ENCODE measurements at places on chromosomes 5 and 9.

- DNase-seq: no peak
These were observed 89.4 kb downstream of the SH3TC2 start for GRCh38 chr5:148973455-148973854.

DNA sequence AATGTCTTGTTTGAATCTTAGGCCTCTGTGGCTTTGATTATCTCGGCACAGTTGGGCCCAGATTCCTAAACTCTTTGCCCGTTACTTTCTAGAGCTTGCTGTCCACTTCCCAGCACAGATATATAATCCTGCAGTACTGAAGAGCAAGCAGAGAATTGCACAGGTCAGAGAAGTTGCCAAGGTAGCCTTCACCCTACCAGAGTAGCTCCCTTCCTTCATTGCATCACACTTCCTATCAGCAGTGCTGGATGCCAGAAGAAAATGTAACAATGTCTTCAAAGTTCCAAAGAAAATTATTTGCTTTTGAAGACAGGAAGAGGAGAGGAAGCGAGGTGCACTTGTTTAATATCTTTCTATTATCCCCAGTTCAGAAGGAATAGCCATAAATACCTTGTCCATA lies 38.1 kb upstream of the SPATA31D4 start:
- no peak for DNase-seq

DNA sequence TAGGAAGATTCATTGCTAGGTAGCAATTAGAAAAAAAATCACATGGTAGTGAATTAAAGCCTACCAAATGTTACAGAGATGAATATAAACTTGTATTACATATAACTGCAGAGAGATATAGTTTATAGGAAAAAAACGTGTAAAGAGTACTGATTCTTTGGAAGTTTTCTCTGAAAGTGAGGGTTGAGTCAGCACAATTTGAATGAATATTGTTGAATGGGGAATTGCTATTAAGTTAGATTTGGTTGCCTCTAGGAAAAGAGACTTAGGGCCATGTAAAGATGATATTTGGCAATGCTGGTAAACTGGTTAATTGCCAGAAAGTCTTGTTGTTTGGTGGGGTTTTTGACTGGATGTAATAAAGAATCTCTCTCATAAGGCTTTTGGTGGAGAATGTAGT lies 37.2 kb upstream of the TAL2 start:
- DNase-seq: no peak

DNA sequence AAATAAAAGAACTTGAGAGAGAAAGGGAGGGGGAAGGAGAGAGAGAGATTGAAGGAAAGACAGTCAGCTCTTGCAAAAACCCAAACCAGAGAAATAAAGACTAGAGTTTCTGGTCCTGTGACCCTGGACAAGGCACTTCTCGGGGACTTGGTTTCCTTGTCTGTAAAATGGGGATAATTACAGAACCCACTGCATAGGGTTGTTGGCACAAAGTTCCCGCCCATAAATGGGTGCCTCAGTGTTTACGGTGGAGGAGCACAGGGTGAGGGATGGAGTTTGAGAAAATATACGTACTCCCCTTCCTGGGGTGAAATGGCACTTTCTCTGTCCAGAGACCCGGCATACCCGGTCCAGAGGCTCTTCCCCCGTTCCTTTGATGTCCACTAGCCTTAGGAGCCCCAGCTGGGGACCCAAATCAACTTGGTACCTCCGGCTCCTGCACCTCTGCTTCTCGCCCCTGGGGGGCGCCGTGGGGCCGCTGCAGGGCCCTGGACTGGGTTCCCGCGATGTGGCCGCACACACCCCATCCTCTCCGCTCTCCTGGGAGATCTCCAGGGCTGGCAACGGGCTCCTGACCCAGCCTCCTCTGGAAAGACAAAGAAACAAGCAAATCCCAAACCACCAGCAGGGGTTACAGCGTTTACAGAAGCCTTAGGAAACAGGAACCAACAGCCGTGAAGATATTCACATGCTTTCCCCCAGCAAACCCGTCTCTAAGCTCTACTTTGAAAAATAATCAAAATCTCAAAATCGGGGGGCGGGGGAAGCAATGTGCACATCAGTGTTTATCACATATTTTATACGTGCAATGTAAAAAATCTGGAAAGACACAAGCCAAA lies 26.3 kb downstream of the PTGES start:
- DNase-seq: peak; percentile 53

DNA sequence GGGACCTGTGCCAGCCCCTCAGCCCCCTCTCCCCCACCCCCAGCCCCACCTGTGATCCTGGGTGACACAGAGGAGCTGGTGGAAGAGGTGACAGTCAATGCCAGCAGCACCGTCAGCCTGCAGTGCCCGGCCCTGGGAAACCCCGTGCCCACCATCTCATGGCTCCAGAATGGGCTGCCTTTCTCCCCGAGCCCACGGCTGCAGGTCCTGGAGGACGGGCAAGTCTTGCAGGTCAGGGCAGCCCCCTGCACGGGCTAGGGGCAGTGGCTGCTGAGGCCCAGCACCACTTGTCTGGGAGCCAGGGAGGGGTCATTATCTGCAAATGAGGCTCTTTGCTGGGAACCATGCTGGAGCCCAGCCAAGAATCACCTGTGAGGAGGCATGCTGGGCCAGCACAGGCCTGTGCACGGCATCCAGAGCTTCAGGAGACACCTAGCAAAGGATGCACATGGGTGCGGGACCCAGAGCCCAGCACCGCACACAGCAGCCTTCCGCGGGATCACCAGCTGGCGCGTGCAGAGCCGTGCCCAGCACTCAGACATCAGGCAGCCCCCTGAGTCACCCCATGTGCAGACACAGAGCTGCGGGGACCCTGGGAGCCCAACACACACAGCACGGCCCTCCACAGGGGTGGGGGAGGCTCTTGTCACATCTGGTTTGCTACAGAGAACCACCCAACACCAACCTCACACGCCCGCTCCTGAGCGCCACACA lies 62.0 kb upstream of the ASS1 start:
- DNase-seq: no peak

Data from AML-193 (cell line).